Fibroblast of pulmonary artery (primary cell): ENCODE measurements at places on chromosomes 3 and 15.

GRCh38 chr15:83904107-83905040 is 250.5 kb downstream of the ADAMTSL3 start:
- peak; percentile 47 for DNase-seq

DNA sequence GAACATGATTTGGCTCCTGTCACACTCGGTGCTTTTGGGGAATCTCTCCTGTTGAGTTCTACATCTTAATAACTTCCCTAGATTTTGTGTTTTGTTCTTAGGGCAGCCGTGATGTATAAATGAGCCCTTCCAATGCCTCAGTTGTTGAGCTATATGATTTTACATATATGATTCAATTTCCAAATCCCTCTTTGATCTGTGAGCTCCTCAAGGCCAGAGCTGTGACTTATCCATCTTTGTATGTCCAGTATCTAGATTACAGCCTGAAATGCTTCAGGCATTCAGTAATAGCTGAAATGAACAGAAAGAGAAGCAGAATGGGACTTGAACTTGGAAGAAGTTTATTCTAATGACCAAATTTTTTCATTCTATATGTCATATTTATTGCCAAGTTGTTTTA is 26.6 kb downstream of the CGGBP1 start:
- no peak for DNase-seq

DNA sequence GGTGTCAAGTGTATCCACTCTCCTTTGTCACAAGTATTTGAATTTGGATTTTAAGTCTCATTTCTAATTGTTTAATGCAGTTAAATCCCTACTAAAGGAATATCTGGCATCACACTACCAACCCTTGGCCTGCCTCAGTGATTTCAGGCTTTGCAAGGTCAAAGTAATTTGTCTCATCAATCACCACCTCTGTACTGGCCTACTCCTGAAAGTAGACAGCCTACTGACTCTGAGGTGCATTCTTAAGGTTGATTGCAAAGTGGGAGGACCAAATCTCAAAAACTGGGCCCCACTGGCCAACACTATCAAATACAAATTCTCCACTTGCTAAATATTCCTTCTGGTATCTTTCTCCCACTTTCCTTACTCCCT is 851 bp upstream of the TEX55 start:
- DNase-seq: no peak

DNA sequence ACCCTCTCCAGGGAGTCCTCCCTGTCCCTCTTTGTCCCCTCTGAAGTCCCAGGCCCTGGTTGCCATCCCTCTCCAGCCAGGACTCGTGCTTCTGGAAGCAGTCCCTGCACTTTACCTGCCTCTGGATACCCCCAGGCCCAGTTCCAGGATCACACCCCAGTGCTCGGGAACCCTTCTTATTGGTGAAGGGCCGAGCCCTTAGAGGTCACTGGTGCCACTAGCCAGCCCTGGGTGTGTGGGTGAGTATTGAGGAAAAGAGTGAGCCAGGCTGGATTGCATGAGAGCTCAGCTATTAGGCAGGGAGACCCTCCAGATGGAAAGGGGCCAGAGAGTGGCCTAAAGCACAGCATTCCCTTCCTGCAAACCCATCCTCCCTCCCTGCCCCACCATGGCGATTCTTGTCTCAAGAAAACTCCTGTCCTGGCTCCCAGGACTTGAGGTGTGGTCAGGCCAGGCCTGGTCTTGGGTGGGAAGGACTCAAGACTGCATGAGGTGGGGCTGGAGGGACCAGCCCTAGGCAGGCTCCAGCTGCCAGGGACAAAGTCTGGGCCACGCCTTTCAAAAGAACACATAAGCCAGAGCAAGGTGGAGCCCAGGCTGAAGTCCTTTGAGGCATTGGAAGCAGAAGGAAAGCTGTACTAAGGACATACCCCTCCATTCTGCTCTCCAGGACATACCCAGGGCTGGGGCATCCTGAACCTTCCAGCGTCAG is 4.8 kb upstream of the PHGR1 start:
- DNase-seq: no peak

DNA sequence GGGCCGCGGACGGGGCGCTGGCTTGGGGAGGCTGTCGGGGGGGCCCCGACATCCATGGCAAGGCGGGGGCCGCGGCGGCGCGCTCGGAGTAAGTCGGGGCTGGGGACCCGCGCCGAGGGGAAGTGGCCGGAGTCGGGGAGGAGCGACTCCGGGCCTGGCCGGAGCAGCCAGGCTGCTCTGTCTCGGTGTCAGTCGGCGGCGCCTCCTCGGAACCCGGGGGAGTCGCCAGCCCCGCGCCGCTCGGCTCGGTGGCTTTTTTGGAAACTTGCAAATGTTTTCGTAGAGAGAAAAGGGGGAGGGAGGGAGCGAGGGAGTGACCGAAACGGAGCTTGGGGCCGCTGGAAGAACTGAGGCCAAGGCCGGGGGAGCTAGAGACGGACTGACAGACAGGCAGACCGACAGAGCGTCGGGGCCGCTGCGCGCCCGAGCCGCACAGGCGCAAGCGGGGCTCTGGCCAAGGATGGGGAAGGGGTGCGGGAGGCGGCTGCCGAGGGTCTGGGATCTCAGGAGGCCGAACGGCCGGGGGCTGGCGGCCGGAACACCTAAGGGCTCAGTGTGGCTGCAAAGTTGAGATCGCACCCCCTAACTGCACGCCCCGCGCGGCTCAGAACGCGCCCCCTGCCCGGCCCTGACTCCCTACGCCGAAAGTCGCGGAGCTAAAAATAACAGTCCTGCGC is 5.0 kb downstream of the PTH1R start:
- peak; percentile 44 for DNase-seq

DNA sequence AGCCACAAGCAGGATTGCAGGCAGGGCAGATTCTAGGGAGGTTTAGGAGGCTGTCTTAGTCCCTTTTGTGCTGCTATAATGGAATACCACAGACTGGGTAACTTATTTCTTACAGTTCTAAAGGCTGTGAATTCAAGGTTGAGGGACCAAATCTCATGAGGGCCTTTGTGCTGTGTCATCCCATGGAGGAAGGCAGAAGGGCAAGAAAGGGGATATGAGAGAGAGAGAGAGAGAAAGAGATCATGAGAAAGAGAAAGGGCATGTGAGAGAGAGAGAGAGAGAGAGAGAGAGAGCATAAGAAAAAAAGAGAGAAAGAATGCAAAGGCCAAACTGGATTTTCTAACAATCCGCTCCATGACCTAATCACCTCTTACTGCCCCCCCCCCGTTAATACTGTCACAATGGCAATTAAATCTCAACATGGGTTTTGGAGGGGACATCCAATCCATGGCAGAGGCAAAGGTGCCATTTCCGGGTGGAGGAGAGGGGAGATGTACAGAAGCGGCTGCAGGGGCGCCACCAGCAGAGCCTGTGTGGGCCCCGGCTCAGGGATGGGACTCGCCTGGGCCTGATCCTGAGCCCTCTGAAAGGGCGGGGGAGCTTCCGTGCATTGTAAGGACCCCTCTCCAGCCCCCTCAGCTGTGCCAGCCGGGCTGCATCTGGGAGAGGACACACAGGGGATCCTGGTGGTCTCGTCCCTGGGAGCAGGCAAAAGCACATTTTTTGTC is 20.5 kb downstream of the MRPS11 start:
- DNase-seq: no peak

DNA sequence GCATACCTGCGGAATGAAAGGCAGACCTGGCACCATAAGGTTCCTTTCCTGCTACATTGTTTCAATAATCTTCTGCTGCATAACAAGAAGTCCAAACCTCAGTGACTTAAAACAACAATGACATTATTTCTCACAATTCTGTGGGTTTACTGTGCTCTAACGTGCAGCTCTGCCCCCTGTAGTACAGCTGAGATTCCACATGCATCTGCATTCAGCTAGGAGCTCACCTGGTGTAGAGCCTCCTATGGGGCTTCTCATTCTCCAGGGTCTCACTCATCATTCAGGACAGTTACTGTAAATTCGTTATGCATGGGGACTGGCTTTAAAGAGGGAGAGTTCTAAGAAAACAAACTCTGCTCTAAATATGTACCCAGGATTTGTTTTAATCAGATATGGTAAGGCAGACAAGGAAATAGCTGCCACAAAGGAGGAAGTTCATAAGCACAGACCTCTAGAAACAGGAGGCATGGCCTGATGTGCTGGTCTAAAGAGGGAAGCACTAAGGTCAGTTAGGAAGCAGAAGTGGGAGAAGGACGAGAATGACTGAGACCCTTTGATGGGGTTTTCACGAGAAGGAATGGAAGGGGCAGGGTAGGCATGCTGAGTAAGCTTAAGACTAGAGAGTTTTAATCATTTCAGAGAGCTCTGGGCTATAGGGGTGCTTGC is 347.0 kb downstream of the NEK10 start:
- DNase-seq: no peak

GRCh38 chr3:57689367-57690053 is 3.4 kb downstream of the DENND6A start:
- DNase-seq: no peak

GRCh38 chr15:57370929-57371328 is 5.4 kb upstream of the CGNL1 start:
- no peak for DNase-seq

DNA sequence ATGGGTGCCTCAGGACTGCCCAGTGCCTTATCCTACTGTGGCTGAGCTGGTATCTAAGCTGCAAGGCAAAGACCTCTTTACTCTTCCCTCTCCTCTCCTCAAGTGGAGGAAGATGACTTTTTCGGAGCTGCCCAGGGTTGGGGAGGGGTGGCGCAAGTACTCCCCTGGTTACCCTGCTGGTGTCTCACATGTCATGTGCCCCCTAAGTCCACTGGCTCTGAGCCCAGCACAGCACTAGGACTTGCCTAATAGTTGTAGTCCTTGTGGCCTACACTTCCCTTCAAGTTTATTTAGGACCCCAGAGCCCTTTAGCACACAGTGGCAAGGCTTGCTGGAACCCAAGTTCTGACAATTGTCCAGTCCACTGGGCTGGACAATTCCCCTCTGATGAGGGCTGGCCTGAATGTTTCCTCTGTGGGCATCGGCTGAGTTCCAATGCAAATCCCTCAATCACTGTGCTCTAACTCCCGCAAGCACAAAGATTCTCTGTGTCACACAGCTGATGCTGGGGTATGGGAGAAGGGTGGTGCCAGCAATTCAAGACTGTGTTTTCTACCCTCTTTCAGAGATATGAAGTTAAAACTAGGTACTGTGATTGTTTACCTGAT is 60.4 kb downstream of the UQCC5 start:
- no peak for DNase-seq

DNA sequence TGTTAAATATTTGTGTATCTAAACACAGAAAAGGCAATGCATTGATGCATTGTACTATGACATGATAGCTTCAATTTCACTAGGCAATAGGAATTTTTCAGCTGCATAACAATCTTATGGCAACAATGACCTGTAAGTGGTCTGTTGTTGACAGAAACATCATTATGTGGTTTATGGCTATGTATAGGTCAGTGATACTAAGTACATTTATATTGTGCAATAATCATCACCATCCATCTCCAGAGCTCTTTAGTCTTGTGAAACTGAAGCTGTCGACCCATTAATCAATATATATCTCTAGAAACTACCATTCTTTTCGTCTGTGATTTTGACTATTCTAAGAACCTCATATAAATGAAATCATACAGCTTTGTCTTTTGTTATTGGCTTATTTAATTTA is 200.1 kb upstream of the ZNF717 start:
- no peak for DNase-seq

GRCh38 chr3:15015456-15015855 is 49.7 kb downstream of the MRPS25 start:
- DNase-seq: no peak
